ENCODE measurements at places on chromosomes 7 and 10.
A peak's percentile ranks its signal among the peaks of the same experiment; 100 is the strongest.

GRCh38 chr7:4123823-4124222 lies 558.3 kb upstream of the FOXK1 start:
- no peak for DNase-seq

DNA sequence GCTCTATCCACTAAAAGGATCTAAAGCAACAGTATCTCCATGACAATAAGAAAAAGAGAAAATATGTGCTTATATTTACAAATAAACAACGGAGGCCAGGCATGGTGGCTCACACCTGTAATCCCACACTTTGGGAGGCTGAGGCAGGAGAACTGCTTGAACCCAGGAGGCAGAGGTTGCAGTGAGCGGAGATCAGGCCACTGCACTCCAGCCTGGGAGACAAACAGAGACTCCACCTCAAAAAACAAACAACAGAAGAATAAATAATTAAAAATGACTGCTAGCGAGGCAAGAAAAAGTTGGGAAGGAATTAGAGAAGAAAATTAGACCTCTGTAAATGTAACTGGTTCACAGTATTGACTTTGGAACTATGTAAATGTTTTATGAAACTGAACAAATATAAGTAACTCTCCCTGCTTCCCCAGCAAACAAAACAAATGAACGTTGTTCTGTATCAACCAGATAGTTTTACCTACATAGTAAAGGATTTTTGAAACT lies 17.1 kb downstream of the TRIM24 start:
- no peak for DNase-seq

DNA sequence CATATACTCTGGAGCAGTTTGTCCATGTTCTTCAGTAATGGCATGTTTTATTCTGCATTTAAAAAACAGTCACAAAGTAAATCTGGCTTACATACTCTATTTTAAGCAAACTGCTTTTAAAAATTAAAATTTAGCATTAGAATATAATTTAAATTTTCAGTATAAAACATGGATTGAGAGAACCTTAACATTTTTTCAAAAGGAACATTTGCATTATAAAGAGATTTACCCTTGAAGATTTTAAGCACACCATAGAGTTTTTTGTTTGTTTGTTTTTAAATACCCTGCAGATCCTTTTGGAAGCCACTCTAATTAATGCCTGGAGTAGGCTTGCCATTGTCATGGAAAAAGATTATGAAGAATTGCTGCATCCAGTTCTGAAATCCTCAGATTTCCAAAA lies 70.4 kb downstream of the ZNRF2 start:
- DNase-seq: no peak

GRCh38 chr10:6843894-6844650 lies 264.0 kb upstream of the PRKCQ start:
- no peak for DNase-seq

DNA sequence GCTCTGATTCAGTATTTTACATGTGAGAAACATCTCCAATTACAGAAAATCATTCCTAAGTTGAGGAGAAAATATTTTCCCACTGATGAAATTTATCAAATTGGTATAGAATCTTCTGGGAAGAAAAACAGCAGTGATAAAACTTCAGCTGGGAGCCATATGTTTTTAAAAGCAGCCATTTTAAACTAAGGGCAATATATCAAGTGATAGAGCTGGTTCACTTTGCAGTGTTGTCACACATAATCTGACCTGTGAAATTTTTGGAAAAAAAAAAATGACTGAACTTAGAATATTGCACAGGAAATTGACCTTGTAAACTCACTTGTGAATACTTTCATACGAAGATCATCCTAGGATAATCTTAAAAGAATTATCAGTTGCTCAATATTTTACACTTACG lies 10.5 kb upstream of the EZH2 start:
- no peak for DNase-seq

DNA sequence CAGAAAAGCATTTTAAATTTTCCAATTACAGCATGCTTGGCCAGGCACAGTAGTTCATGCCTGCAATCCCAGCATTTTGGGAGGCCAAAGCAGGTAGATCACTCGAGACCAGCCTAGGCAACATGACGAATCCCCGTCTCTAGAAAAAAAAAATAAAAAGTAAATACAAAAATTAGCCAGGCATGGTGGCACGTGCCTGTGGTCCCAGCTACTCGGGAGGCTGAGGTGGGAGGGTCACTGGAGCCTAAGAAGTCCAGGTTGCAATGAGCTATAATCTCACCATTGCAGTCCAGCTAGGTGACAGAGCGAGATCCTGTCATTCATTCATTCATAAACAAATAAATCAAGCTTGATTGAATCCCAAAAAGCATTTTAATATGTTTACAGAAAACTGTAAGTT lies 234.9 kb downstream of the PARD3 start:
- no peak for DNase-seq

GRCh38 chr7:18685971-18686370 lies 190.4 kb downstream of the HDAC9 start:
- DNase-seq: no peak

GRCh38 chr10:99057936-99058690 lies 177.5 kb downstream of the HPSE2 start:
- no peak for DNase-seq

- DNase-seq: no peak
Observed at GRCh38 chr7:33395340-33395739, 266.0 kb downstream of the BBS9 start.

GRCh38 chr7:107150375-107151073 lies 18.3 kb upstream of the HBP1 start:
- DNase-seq: peak; percentile 75

GRCh38 chr7:49660170-49660783 lies 113.2 kb upstream of the VWC2 start:
- DNase-seq: no peak

DNA sequence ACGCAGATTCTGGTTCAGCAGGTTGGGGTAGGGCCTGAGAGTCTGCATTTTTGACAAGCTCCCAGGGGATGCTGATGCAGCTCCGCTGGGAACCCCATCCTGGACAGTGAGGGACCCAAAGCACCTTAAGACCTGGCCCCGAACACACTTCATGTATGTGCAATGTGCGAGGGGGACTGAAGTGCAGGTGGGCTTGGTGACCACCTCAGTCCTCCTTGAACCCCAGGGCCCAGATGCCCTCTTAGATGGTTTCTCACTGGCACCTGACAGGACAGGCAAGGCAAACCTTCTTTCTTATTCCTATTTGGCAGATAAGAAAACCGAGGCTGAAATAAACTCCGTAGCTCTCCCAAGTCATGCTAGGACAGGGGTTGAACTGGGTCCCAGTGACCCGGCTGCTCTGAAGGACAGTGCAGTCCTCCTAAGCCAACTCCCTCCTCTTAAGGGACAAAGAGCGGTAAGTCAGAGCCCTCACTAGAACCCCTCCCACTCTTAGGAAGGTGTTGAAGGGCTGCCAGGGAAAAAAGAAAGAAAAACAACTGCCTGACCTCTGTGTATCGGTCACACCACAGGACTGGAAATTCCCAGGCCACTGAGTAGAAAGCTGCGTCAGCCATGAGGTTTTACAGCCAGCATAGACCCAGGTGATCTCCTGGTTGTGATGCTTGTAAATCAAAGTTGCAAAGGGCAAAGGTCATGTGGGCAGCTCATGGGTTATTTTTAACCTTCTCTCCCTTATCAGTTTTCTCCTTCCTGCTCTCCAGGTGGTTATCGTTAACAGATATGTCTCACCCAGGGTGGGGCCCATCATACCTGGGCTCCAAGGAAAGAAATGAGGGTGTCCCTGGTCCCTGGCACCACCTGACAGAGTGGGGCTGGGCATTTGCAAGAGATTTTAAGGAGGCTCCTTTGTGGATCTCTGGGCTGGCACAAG lies 90.9 kb upstream of the SMNDC1 start:
- DNase-seq: no peak
